ENCODE measurements at places on chromosomes 11 and 22. TPM values are rescaled to one million over a fixed set of nuclear protein-coding genes. Genes with fewer than 3 reads are reported as not detected.

Gene OR5B17
- total RNA-seq = not detected

Gene P2RY2
- total RNA-seq = not detected

Gene BTG4
- total RNA-seq = not detected

Gene PLET1
- not detected for total RNA-seq

Gene OR4D5
- not detected for total RNA-seq

Gene CNTN5
- total RNA-seq = not detected

Gene OR6T1
- total RNA-seq = not detected

Gene ADAMTS15
- total RNA-seq = 15.0 TPM

Gene INS
- total RNA-seq = not detected

Gene POU2AF1
- total RNA-seq = 0.17 TPM

Gene OR56A1
- total RNA-seq = not detected

Gene ZBED4
- 6.0 TPM for total RNA-seq

Gene CSNK2A3
- 0.51 TPM for total RNA-seq

Gene FAM180B
- 0.82 TPM for total RNA-seq

Gene SF3A1
- 51.8 TPM for total RNA-seq

Gene NXPE4
- total RNA-seq = not detected

Gene GPR83
- not detected for total RNA-seq

Gene CD6
- 0.57 TPM for total RNA-seq

Gene PPP1R14B
- total RNA-seq = 71.7 TPM

Gene AKIP1
- 19.2 TPM for total RNA-seq

Gene SCGB1D2
- total RNA-seq = not detected

Gene MAP4K2
- 14.3 TPM for total RNA-seq

Gene ROM1
- 1.1 TPM for total RNA-seq

Gene OR52E8
- not detected for total RNA-seq

Gene LGR4
- 41.3 TPM for total RNA-seq

Gene RBM14
- 49.3 TPM for total RNA-seq

Gene EHF
- total RNA-seq = not detected

Gene SCT
- not detected for total RNA-seq

Gene MPPED1
- total RNA-seq = not detected

Gene IRAG1
- 5.5 TPM for total RNA-seq

Gene EFEMP2
- total RNA-seq = 85.2 TPM

Gene SCN3B
- total RNA-seq = 0.17 TPM

Gene FZD4
- total RNA-seq = 333 TPM

Gene RAB38
- total RNA-seq = not detected

Gene TSSC4
- 36.0 TPM for total RNA-seq

Gene MS4A12
- total RNA-seq = not detected

Gene BACE1
- 33.0 TPM for total RNA-seq

Gene LMO1
- total RNA-seq = not detected

Gene MRPL11
- 40.9 TPM for total RNA-seq

Gene CATSPER1
- not detected for total RNA-seq
